ENCODE measurements at places on chromosomes 1 and 21.

DNA sequence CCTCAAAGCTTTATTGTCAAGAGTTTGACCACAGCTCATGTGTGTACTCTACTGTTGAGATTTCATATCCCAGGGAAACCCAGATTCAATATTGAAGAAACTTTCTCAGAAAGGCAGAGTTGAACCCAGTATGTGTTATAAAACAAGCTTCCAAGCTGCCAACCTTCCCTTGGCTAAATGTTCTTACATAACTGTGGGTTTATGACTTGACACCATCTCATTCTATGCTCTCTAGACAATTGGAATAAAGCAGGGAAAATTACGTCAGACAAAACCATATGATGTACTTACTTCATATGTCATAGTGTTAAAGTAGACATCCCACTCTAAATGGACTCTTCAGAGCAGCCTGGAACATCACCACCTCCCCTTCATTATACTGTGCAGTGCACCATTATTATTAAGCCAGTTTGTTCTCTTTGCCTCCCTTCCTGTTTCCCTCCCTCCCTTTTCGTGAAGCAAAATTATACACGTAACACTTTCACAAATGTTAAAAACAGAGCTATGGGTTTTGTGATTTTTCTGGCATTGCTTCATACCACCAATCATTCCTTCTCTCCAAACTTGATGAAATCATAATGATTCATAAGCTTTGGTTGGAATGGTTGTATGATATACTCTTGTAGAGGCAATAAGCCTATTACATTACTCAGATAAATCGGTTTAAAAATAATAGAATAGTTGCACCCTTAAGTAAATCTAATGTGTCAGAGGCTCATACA, 507.2 kb downstream of the LTN1 start:
- DNase-seq: no peak

GRCh38 chr1:225654688-225655508, 2.0 kb upstream of the ENAH start:
- DNase-seq: no peak

DNA sequence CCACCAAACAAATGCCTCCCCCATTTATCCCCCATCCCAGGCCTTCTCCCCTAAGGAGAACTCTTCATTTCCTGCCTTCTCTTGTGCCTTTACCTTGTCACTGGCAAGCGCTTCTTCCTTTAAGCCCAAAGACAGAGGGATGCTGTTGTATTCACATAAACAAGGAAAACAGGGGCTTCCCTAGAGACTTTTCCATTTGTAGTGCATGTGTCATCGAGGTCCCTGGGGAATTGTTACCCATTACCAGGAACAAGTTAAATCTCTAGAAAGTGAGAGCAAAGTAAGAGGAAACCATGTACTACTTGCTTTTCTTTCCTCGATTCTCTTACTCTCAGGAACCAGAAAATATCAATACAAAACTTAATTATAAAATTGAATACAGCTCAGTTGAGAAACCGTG, 114.4 kb upstream of the DPT start:
- DNase-seq: no peak

DNA sequence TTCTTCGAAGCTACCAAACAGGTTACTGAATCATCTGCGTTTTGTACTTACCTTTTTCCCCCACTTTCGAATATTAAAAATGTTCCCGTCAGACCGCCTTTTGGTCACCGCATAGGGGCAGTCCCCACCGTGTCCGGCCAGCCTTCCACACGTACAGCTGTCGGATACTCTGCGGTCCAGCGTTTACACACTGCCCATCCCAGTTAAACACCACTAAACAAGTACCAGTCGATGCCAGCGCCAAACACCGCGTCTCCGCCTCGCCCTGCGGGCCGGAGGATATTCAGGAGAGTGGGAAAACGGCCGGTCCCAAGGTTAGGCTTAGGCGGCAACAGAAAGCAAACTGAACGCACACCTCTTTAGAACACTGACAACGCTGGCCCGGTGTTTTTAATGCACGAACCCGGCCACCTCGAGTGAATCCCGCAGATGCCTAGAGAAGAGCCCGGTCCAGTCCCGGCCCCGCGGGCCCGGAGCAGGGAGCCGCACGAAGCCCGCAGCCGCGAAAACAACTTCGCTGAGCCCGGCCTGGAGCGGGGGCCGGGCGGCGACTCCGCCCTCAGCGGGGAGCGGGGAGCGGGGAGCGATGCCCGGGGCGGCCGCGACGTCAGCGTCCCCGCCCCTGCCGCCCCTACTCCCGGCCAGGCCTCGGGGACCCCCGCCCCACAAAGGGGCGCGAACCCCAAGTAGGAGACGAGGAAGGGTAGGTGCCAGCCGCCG, 730 bp upstream of the PHF13 start:
- DNase-seq: no peak

GRCh38 chr21:14040386-14040785, 170.4 kb downstream of the LIPI start:
- no peak for DNase-seq

DNA sequence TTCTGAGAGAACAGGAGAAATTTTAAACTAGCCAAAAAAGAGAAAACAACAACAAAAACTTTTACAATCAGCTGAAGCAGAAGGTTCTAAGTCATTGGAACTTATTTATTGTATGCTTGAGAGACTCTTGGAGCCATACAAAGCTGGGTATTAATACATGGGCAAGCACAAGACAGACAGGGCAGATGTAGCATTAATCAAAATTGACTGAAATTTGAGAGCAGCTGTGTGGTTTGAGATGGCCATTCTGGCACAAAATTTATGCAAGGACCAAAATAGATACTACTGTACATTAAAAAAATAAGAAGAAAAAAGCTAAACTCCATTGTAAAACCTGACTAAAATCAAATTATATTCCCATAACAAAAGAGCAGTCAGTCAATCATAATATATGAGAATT, 892.5 kb downstream of the PLA2G4A start:
- DNase-seq: no peak

- peak; percentile 61 for DNase-seq
Observed at GRCh38 chr1:222618001-222618879, at the start of gene MIA3. Gene MIA3 (plus strand): TSS chr1:222618097. CDS start chr1:222618111, 14 bp downstream.

- no peak for DNase-seq
Observed at GRCh38 chr1:19765623-19766022, 34.1 kb downstream of the TMCO4 start.

DNA sequence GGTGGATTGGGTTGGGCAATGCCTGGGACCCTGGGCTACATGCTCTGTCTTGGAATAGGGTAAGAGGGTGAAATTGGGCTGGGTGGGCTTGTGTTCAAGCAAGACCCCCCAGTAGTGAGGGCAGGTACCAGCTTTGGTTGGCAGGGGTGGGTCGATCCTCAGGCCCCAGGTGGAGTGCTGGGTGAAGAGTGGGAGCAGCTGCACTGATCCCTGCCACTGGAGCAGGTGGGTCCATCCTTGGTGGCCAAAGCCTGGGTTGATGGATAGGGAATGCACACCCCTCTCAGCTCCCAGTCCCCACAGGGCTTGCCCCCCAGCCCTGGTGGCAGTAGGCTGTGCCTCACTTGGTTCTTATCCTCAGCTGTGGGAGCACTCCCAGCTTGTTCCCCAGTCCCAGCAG, 135.2 kb downstream of the PCBP3 start:
- no peak for DNase-seq

GRCh38 chr1:63276624-63277023, 45.7 kb upstream of the FOXD3 start:
- DNase-seq: no peak

DNA sequence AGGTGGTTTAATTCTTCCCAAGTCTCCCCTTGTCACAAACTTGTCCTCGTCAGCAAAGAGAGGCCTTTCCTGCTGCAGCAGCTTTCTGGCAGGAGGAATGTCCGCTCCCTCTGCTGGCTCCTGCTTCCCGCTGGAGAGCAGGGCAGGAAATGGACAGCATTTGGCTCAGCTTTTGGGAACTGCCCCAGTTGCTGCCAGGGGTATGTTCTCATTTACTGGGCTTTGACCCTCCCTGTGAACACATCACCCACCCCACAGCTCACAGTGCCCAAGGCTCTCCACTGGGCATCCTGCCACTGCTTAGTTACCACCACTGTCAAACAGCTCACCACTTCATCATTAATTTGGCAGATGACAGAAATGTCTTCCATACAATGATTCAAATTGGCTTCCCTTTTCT, 75.4 kb downstream of the MRPL37 start:
- DNase-seq: no peak

DNA sequence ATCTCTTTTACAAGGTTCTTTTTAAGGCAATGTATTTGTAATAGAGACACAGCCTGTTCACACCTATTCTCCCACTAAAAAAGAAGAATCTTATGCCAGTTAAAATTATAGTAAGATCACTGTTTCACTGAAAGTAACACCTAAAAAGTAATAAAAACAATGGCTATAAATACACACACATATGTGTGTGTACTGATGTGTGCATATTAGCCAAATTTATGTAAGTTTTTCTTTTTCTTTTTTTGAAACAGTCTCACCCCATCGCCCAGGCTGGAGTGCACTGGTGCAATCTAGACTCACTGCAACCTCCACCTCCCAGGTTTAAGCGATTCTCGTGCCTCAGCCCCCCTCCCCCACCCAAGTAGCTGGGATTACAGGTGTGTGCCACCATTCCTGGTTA, 56.8 kb upstream of the SLC30A10 start:
- no peak for DNase-seq

DNA sequence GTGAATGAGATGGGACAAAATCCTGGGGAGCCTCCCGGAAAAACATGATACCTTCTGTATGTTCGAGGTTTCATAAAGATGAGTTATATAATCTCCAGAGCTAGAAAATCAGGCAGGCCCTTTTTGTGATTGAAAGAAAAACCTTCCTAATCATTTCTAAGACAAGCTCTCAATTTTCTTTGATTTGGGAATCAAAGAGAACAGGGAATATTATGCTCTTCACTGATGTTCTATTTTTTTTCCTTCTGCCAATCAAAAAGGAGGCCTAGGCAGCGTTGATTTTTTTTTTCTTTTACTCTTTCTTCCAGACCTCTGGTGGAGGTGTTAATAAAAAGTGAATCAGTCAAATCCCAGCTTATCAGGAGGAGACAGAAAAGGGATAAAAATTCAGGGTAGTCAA, 34.5 kb downstream of the DIRAS3 start:
- DNase-seq: no peak

DNA sequence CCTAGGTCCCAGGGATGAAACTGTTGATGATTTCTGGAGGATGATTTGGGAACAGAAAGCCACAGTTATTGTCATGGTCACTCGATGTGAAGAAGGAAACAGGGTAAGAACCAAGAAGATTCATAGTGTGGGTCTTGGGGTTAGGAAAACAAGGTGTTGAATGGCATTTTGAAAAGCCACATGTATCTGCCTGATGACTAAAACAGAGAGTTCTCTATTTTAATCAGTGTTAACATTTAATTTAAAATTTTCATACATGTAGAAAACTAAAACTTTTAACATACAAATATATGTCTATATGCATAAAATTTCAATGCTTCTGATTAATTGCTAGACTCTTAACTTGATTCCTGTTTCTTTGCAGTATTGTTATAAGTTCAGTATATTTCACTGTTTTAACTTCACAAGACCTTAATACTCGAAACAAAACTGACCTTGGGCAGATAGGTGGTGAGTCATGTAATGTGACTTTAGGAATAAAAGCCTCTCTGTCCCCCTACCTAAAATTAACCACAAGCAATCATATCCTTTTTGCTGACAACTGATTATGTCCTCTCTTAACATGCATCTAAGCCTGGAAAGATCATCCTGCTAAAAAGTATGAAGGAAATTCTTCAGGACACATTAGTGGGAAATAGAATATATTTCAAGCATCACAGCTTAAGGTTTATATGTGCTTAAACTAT, 95.6 kb downstream of the PTPRC start:
- DNase-seq: no peak

- DNase-seq: no peak
Observed at GRCh38 chr1:57131701-57132394, 166.0 kb upstream of the C8B start.

GRCh38 chr1:2176615-2177014, 18.0 kb downstream of the FAAP20 start:
- DNase-seq: no peak

DNA sequence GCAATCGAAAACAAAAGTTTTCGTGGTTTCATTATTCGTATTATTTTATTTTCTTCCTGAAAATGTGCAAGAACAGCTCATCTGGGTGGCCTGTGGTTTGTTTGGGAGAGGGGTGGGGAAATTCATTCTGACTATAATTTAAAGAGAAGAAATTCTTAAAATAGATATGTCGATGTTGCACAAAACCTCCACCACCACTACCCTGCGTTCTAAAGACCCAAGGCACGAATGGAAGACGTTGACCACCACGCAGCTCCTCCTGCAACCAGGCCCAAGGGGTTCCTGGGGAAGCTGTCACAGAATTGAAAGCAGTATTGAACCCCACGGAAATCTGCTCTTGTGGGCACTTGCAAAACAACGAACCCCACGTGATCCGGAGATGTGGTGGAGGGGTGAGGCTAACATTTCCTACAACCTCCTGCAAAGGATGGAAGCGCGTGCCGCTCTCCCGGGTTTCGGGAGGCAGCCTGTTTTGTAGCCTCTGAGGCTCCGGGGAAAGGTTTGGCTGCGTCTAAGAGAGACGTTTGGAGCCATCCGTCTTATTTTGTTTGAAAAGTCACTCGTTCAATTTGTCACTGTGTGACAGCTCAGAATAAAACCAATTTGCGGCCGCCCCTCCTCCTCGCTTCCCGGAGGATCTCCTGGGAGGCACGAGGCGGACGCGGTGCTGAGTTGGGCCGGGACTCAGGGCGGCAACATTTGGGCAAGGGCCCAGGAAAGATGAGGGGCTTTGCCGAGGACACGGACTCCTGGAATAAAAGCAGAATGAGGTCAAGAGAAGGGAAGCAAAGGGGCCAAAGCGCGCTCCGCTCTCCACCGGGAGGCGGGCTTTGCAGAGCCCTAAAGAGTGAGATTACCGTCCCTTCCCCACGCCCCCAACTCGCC, 810 bp upstream of the HLX start:
- DNase-seq: no peak

- no peak for DNase-seq
Observed at GRCh38 chr1:189834813-189835212, 642.9 kb downstream of the BRINP3 start.

GRCh38 chr1:22530715-22531114, 32.6 kb upstream of the EPHA8 start:
- DNase-seq: no peak

DNA sequence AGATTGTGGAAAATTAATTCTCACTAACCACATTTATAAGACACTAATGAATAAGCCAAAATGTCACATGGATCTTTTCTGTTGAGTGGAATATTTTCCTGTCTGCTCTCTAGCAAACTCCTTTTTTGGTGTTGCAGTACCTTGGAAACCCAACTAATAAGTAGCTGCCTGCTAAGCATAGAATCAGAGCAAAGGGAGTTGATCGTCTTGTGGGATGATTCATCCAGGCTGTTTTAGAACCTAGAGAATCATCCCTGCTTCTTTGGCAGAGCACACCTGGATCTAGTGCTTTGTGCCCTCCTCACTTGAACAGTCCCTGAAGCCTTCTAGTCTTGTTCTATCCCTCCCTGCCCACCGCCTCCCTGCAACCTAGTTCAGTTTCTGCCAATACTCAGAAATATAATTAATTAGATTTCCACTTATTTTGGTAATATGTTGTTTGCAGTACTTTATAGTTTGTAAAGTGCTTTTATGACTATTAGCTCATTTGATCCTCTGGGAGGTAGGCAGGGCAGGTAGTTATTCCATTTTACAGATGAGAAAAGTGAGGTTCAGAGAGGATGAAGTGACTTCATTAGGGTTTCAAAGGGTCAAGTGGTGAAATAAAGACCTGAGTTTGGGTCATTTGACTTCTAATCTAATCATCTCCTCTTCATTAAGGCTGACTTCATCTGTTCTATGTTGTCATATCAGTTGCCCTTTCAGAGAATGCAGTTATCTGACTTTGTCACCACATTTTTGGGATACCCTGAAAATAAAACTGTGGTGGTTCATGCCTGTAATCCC, 2.5 kb downstream of the AGO4 start:
- DNase-seq: no peak

All from central memory CD8-positive, alpha-beta T cell (primary cell).